ENCODE measurements at places on chromosomes 6 and 20.

DNA sequence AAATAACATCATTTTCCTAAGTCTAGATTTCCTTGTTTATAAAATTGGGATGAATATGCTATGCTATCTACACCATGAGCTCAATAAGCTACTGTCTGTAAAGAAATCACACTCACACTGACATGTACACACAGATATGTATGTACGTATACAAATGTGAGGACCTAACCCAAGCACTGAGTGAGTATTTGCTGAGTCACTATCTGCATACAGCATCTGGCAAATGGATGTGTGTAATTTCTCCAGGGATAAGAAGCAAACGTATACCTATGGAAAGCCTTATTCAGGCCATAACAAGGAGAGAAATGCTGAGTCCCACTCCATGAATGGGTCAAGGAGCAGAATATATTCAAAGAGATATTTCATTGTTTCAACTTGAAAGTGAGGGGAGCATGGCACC is 153.9 kb downstream of the LPA start:
- no peak for DNase-seq

DNA sequence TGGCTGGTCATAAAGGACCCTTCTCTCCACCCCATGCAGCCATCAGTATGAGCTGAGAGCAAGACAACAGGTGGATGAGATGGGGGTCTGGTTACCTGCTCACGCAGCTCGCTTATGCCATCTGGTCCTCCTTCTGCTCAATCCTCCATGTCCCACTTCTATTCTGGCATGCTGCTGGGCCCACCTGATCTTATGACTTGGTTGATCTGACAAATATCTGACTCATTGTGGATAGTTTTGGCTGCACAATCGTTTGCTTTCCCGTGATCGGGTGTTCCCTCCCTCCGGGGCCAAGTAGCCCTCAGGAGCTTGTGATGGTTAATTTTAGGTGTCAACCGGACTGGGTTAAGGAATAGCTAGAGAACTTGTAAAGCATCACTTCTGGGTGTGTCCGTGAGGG is 26.6 kb upstream of the ELMO2 start:
- DNase-seq = no peak

DNA sequence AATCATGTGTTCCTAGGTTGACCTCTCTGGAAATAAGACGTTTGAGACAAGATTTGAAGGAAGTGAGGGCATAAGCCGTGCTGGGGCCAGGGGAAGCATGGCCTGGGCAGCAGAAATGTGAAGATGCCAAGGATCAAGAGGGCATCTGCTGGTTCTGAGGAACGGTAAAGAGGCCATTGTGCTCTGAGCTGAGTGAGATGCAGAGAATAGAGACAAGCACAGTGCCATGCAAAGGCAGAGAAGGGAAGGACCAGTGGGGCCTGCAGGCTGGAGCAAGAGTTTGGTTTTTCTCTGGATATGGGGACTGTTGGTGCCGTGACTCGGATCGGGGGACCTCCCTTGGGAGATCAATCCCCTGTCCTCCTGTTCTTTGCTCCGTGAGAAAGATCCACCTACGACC is 50.8 kb downstream of the SMPDL3A start:
- DNase-seq = no peak

DNA sequence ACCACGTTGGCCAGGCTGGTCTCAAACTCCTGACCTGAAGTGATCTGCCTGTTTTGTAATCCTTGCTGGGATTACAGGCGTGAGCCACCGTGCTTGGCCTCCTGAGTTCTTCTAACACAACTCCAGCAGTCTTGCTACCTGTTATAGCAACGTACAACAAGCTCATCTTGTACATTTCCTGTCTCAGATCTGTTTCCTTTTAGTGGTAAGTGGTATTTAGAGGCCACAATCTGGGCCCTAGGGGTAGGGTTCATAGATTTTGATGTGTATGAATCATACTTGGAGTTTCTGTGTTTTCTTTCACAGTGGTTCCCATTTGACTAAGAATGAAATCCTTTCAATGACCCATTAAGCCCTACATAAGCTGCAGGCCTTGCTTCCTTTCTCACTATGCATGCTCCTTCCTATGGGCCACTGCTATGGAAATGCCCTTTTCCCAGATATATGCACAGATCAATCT is 27.1 kb upstream of the SYNCRIP start:
- DNase-seq = no peak

DNA sequence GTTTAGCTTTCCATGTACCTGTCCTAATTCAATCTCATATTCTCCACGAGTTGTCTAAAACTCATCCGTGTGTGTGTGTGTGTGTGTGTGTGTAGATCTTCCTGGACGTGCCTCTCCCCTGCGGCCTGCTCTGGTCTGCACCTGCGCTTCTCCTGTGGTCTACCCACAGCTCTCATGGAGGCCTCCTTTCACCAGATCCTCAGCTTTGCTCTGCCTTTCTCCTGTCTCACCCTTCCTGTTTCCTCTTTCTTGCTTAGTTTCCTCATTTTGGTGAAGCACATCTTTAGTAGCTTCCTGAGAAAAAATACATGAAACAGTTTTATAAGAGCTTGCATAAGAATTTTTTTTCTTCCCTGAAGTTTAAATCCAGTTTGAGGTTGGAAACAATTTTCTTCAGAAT is 18.1 kb downstream of the SLX4IP start:
- DNase-seq = no peak

DNA sequence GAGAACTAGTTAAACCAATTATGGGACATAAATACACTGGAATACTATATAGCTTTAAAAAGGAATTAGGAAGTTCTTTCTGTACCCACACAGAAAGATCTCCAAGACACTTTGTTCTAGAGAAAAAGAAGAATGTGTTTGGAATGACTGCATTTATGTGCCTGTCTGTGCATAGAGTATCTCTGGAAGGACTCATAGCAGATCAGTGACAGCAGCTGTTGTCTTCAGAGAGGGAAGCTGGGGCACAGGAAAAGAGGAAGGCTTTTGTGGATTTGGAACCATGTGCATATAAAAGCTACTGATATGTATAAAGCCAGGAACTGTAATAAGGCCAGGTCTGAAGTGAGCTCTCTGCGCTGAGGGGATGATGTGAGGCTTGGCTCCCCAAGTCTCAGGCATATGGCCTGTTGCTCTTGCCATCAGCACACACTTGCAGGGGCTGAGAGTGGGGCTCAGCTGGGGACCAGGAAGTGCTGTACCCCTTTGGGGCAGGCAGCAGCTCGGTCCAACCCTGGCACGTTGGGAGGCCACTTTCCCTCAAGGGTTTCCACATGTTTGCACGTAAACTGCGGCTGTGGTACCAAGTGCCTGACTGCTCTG is 31.8 kb upstream of the CCDC167 start:
- DNase-seq = no peak

DNA sequence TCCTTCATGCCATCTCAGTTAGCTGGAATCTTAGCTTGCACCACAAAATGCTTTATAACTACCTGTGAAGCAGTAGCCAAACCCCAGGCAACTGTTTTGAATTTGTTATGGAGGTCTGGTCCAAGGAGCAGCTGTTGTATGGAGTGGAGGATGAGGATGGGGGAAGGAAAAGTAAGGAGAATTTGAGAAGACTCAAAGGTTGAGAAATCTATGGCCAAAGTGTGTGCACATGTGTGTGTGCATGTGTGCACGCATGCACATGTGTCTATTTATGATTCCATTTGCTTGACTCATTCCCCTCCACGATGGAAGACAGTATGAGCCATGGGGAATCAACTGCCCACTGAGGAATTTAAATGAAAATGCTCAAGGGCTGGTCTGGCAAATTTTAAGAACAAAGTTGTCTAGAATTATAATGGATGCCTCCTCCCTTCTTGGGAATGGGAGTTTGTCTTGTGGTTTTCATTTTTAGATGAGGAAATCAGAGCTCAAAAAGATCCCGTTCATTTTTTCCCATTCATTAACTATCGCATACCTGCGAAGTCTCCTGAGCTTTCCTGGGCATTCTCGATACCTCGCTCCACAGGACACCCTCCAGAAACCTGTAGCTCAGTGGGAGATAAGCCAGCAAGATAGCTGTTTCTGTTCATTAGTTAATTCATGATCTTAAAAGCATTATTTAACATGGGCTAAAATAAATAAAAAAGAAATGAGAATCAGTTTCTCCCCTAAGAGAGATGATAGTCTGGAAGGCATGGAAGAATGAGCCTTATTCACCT is 152.3 kb upstream of the NEDD9 start:
- DNase-seq = no peak

DNA sequence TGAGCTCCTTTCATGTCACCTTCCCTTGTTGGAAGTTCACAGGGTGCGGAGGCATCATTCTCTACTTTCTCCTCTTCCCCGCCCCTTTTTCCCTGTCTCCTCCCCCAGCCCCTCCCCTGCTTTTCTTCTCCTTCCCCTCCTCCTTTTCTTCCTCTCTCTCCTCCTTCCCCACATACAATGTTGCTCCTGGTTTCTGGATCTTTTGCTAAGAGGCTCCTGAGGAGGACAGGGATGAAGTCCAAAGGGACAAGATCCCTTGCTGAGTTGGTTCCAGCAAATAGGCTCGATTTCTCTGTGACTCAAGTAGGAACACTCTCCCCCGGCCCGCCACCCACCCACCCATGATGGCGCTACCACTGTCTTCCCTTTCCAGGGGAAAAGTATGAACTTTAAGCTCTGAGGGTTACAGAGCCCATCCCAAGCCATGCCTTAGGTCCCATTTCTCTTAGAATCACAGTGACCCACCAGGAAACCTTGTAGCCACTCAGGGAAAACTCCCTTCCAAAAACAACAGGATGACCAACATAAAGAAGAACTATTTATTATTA is 852 bp upstream of the TFEB start:
- no peak for DNase-seq

DNA sequence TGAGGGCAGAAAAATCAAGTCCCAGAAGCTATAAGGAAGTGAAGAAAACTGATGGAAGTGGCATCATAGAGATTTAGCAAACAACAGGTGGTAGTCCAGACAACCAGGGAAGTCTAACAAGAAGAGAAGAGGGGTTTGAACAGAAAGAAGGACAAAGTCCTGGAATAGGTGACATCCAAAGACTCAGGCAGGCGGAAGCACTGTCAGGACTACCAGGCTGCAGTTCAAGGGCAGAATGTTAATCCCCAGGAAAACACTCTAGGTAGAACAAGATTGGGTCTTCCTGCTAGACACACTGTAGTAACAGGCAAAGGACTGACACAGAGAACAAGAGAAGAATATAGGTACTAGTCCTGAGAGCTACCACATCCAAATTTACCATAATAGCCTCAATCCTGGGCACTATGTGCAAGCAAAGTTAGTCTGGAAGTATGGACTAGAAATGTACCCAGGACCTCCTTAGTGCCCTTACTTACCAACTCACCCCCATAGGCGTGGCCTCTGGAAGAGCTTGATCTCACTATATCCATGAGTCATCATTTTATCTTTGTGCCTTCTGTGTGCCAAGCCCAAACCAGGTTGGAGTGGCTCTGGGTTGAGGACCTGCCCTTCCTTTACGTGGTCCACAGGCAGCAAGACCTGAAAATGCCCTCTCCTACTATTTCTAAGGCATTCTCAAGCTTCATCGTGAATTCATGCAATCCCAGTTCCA is 2.2 kb upstream of the EPB41L2 start:
- no peak for DNase-seq

- no peak for DNase-seq
Observed at GRCh38 chr20:30595698-30596097, 661.8 kb upstream of the DEFB115 start.

DNA sequence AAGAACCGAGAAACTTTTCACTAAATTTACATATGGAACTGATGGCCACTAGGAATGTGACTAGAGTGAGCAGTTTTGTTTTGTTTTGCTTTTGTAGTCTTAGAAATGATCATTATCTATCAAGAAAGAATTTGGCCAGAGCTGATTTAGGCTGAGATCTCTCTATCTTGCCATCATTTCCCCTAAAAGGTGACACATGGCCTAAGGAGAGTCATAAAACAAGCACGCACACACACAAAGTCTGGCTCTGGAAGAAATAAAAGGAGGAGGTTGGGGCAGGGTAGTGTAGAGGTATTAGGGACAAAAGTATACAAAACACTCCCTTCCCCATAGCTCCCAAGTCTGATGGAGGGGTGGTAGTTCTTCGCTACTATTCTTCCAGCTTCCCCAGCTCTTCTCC is 56.4 kb downstream of the RIPOR2 start:
- DNase-seq = no peak

- DNase-seq = no peak
Observed at GRCh38 chr6:42268835-42269204, 51.2 kb upstream of the MRPS10 start.

GRCh38 chr6:68342286-68342685 is 292.8 kb upstream of the ADGRB3 start:
- no peak for DNase-seq

- no peak for DNase-seq
Observed at GRCh38 chr6:42503894-42504293, 52.2 kb upstream of the TRERF1 start.

GRCh38 chr6:122048570-122048969 is 350.9 kb upstream of the HSF2 start:
- no peak for DNase-seq

- DNase-seq = no peak
Observed at GRCh38 chr20:41406353-41406752, 39.7 kb upstream of the EMILIN3 start.

DNA sequence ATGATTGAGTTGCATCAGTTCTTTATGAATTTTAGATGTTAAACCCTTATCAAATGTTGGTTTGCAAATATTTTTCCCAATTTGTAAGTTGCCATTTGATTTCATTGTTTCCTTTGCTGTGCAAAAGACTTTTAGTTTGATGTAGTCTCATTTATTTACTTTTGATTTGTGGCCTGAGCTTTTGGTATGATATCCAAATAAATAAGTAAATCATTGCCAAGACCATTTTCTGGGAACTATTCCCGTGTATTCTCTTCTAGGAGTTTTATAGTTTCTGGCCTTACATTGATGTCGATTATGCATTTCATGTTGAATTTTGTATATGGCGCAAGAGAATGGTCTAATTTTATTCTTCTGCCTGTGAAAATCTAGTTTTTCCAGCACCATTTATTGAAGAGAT is 13.4 kb downstream of the AIG1 start:
- no peak for DNase-seq
